Right ventricle myocardium inferior (tissue), 1 donor: ENCODE measurements at places on chromosomes 2 and 18.
A peak's percentile ranks its signal among the peaks of the same experiment; 100 is the strongest.

- DNase-seq, result no peak
Observed at GRCh38 chr18:27556741-27557140, 371.6 kb upstream of the CHST9 start.

DNA sequence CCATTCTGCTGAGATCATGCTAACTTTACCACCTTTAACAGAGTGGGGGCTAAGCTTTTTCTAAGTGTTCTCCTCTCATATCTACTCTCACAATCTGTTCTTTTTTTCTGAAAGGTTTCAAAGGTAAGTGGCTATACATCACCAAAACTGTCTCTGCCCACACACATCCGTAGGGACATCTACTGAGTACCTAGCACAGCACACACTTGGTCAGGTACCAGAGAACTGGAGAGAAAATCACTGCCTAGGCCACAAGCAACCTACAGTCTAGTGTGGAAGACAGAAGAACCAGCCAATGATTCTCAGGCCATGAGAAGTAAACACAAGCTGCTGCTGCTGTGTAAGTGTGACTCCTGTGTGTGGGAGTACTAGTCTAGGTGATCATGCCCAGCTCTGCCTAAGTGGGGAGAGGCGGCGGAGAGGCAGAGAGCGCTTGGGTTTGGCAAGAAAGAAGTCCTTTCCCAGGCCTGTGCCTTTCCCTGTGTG lies 176.1 kb upstream of the ZFP36L2 start:
- no peak for DNase-seq

DNA sequence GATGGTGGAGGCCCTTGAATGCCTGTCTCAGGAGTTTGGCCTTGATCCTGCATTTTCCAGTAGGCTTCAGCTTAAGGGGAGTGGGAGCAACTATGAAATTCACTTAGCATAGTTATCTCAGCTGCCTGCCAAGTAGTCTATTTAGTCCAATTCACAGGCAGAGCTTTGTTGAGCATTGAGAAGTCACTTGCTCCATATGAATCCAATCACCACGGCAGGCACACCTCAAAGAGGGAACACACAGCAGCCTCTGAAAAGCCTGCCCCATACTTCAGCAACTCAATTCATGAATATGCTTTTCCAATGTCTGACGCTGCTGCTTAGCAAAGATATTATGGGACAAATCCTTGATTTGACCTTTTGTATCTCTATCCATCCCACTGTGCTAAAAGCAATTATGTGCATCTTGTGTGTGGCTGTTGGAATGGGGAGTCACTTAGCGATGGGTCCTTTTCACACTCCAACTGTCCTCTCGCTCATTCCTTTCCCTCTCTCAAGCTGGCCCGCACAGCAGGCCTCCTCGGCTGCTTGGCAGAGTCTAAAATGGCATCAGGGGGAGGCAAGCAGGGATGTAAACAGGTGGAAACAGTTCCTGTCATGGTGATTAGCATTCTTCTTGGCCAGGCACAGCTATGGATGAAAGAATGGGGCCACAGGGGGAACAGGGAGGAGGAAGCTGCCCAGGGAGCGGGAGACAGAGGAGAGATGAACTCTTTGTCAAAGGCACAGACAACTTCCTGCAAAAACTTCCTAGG lies 56.0 kb upstream of the LRPPRC start:
- no peak for DNase-seq

DNA sequence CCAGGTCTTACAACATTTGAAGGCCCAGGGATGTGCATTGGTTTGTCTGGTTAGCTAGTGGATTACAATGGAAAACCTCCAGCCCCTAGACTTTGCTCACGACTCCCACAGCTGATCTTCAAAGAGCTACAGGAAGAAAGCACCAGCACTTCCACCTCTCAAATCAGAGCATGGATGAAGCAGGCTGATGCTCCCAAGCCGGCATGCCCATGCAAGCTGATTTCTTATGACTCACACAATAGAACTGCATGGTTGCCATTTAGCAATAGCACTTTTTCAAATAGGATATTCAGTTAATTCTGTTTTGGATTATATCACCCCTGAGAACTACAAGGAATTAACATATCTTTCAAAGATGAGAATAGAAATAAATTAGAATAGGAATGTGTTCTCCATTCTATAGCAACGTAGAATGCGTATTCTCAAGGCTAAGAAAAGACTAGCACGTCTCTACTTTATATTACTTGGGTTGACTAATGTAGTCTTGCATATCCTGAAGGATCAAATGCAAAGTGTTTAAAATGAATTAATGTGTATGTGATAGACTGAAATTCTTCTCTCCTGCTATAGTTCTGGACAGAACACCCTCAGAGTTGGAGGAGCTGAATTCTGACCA lies 292.4 kb downstream of the TRIB2 start:
- DNase-seq, result no peak

DNA sequence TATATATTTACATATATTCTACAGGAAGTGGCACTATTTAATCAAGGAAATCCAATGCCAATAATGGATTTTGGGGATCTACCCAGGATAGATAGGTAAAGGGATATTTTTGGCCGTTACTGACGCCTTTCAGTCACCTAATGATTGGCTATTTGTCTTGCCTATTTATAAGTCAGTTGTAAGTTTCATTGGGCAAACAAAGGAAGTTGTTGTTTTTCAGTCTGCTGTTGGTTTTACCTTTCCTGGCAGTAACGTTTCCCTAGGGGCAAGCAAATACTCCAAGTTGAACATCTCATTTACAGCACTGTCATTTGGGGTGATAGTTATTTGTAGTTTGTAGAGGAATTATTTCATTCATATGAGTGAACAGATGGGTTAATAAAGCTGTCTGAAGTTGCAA lies 17.0 kb upstream of the LANCL1 start:
- DNase-seq, result no peak

DNA sequence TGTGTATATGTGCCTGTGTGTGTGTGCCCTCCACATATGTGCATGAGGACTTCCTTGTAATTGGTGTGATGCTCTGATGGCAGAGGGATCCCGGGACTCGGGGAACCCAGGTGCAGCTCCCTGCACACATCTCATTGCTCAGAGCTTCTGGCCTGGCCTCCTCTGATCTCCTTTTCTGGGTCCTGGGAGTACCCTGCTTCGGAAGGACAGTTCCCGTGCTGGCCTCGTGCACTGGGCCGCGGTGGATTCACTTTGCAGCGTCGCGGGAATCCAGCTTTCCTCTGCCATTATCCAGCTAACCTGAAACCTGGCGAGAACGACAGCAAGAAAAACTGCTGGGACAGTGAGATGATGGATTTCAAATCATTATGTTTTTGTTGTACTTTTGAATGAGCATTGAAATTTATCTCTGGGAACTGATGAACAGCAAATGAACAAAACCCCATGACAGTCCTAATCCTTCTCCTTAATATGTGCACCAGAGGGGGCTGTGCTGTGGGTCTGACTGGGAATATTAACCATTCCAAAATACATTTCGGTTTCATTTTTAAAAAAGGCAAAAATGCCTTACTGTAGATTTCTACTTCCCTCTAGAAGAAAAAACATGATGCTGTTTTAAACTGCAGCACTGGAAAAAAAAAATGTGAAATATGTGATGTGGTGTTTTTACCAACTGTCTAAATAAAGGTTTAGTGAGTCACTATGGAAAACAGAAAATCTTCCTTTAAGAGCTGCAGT lies 78.2 kb downstream of the PTGR3 start:
- DNase-seq, result no peak

GRCh38 chr2:26605999-26606846 lies 34.9 kb downstream of the CIB4 start:
- DNase-seq, result no peak

DNA sequence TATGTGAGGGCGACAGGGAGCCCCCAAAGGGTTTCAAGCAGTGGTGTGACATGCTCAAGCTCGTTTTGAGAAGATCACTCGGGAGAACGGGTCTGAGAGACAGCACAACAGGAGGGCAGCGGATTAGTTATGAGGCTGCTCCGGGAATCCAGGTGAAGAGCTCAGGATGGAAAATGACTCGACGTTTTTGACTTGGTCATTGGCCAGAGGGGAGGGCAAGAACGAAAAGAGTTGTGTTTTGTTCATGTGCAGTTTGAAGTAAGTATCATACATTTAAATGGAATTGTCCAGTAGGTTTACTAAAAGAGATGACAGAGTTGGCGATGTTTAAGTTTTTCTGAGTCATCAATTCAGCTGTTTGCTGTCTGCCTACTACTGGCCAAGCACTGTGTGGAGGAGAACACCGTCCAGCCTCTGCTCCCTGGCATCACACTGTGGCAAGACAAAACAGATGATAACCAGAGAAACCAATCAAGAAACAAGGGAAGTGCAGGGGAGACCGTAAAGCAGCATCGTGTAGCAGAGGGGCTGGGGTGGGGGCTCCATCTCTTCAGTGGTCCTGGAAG lies 25.3 kb upstream of the ANXA4 start:
- no peak for DNase-seq

GRCh38 chr2:169765523-169765922 lies 31.9 kb downstream of the KLHL23 start:
- no peak for DNase-seq

DNA sequence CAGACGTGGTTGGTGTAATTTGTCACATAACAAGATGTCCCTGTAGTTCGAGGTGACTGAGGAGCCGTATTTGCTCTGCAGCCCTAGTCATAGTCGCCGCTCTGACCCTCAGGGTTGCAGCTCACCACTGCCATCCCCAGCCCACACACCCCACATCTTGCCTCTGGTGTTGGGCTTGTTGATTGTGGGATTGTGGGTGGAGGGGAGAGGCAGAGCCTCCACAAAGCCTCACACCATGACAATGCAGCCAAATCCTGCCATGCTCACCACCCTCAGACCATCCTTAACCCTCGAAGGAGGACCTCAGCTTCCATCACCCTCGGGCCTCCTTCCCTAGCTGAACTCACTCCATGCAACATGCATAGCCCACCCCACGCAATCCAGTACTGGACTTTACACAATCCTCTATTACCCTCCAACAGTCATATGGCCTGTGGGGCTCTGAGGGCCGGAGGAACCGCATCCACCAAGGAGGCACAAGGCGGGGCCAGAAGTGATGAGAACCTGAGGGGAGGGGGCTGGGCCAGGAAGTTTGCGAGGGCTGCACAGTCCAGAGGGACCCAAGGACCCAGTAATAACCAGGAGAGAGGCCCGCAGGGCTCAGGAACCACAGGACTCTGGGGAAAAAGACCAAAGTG lies 11.6 kb downstream of the PKDCC start:
- DNase-seq, result no peak

DNA sequence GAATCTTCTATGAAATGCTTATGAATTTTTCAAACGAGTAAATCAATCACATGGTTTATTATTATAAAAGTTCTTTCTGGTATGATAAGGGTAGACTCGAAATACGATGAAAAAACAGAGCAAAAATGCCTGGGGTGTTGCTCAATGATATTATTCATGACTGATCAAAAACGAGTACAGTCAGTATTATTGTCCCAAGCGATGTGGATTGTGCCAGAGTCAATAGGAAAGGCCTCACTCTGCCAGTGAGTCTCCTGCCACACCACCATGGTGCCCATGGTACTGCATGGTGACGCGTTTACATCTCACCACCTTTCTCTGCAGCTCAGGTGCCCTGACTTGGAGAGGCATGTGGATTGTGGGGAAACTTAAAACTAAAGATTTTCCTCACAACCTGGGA lies 58.5 kb downstream of the KCTD1 start:
- no peak for DNase-seq

DNA sequence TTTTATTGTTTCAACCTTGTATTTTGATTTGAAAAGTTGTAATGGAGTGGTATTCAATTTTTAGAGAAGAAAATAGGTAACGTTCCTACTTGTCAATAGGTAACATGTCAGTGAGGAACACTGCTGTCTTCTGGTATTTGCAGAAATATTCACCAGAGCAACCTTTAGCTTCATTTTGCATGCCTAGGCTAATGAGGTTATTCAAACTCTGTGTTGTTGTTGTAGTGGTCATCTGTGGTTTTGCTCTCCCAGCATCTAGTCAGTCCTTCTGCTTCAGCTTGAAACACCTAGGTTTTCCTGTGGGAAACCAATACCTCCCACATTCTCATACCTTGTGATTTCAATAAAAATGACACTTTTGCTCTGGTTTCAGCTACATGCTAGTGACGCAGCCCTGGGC lies 98.4 kb downstream of the LYPD6 start:
- no peak for DNase-seq

DNA sequence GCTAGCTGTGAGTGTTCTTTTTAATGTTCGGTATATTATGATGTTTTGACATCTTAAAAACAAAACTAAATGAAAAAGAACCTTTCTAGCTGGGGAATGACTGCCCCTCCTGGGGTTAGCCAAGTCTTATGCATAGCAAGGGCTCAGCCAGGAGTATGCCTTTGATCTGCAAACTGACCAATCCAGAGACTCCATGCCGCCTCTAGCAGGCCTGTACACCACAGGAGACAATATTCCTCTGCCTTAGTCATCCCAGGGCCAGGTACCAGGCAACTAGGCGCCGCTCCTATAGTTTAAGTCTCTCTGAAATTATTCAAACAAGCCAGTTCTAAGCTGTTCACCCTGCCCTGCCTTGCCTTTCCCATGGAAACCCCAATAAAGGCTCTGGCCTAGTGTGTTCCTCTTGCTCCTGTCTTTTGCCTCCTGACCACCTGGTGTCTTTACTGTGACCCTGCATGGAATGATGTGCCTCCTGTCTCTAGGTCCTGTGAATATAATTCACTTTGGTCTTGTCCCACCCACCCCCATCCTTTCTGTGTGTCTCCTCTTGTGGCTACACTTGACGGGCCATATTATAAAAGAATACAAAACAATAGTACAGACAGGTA lies 52.0 kb upstream of the CHN1 start:
- no peak for DNase-seq

- DNase-seq, result no peak
Observed at GRCh38 chr2:46798998-46799698, 116.5 kb downstream of the MCFD2 start.

GRCh38 chr18:79587779-79588635 lies 91.6 kb upstream of the CTDP1 start:
- peak; percentile 52 for DNase-seq

DNA sequence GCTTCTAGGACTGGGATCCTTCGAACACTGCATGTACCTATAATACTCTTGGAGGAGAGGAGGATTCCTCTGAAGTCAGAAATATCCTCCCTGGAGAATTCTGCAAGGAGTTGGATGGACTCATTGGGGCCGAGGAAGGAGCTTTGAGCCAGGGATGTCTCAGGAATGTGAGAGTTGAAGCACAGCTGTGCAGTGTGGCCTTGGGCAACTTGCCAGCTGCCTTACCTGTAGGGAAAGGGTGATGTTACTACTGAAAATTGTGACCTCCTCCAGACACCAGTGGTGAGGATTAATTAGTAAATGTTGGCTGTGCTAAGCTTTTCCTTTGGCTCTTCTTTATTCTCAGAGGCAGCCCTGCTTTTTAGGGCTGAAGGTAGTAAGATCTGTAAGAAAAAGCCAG lies 41.4 kb downstream of the FMNL2 start:
- no peak for DNase-seq
